Stimulated activated CD8-positive, alpha-beta memory T cell treated with anti-CD3 and anti-CD28 coated beads, Interleukin-7, amount 100 ng/mL, for 48 hours (primary cell): ENCODE measurements at places on chromosomes 5 and 9.

GRCh38 chr5:140111011-140111858 is 2.7 kb upstream of the PURA start:
- DNase-seq: no peak

DNA sequence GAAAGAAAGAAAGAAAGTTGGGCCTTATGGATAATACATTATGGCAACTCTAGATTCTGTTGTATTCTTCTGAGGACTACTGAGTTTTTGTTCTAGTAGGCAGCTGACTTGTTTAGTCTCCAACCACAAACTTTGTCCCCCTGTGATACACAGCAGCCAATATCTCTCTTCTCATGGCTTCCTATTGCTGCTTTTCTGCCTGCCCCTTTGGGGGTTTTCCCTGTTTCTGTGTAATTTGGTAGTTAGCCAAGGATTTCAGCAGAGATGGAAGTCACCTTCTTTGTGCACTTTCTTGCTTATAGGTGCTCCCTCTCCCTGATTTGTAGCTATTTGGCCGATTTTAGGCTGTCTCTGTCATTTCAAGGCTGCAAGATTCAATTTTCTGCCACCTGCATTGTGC is 109.6 kb downstream of the FGF1 start:
- DNase-seq: no peak

DNA sequence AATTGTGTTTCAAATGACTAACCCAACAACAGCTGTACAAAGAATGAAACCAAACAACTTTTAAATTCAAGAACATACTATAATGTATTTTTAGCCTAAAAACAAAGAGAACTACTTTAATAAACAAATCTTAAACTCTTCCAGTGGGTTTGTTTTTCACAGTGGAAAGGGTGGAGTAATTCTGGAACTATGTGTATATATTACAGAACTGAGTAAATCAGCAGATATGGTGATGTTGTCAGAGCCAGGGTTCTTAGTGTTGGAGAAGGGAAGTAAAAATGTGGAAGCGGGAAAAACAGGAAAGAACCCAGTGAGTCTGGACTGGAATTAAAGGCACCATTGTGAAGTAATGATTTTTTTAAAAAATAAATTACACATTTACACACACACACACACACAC is 144.9 kb downstream of the CDK5RAP2 start:
- DNase-seq: no peak

- no peak for DNase-seq
Observed at GRCh38 chr9:127173063-127173462, 50.6 kb upstream of the ANGPTL2 start.

GRCh38 chr5:150609843-150610584 is 30.4 kb upstream of the SYNPO start:
- DNase-seq: no peak

DNA sequence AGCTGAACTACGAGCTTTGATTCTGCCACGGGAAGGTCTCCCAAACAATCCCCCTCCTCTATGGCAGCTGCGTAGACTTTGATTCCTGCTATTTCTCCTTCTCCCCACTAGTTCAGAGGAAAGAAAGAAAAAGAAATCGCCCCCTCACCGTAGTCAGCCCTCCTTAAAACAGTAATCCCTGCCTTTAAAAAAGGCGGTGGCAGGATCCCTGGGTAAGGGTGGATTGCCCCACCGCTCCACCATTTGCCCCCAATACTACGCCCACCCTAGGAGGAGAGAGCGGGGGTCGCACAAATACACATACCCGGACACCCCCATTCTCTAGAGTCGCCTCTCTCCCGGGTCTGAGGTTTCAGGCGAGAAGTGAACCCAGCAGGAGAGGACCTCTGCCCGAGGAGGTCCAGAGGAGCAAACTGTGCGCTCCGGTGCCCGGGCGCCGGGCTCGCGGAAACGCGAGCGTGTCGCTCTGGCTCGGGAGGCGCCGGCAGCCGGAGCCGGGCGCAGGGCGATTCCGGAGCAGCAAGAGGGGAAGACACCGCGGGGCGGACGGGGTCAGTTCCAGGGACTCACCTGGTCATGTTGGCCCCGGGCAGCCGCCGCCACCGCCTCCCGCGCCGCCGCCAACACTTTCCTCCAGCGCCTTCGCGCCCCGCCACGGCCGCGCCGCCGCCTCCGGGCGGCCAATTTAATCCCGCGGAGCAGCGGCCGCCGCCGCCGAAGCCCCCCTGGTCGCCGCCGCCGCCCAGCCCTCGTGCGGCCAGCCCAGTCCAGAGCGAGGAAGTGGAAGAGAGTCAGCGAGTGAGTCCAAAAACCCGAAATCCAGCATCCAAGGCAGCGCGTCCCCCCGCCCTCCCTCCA is 1057.7 kb upstream of the DMAC1 start:
- DNase-seq: no peak

GRCh38 chr5:145752947-145753346 is 82.2 kb downstream of the PRELID2 start:
- DNase-seq: no peak

GRCh38 chr9:83649080-83649479 is 26.1 kb downstream of the IDNK start:
- DNase-seq: peak; percentile 31

DNA sequence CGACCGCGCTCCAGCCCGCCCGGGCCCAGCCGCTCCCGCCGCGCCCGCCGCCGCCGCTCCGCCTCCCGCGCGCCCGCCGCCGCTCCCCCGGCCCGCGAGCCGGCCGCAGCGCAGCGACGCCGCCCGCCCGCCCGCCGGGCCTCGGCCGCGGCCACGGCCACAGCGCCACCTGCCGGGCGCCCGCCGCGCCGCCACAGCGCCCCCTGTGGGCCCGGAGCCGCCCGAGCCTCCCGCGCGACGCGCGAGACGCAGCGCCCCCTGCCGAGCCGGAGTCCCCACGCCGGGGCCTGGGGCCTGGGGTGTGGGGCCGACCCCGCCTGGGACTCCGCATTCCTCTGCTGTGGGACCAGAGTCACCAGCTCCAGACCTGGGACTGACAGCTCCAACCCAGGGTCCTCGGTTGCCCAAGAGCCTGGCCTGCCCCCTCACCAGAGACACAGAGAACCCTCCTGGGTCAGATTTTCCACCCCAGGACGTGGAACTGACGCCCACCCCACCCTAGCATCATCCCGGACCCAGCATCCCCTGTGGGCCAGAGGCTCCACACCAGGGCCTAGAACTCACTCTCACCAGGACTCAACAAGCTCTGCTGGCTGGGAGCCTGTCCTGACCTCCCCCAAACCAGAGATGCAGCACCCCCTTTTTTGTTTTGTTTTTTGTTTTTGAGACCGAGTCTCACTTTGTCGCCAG is at the start of gene RAPGEF1:
Gene RAPGEF1, minus strand, starts transcription at position 118 of the 690 bp plus-strand sequence. CDS start 246 bp downstream, outside the sequence.
- DNase-seq: no peak

GRCh38 chr9:92775466-92775865 is 10.8 kb upstream of the BICD2 start:
- DNase-seq: no peak

DNA sequence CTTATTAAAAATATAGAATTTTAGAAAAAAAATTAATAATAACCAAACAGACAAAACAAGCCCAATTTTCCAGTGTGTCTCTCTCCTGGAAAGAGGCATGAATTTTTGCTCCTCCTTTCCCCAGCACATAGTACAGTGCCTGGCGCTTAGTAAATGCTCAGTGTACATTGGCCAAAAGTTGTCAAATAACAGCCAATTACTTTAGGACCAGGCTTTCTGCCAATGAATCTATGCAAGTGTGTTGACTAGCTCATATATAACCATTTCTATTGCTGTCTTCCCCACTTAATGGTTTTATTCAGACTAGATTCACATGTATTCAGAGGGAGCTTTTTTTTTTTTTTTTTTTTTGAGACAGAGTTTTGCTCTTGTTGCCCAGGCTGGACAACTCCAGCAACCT is 120.1 kb upstream of the CD180 start:
- DNase-seq: no peak

- DNase-seq: no peak
Observed at GRCh38 chr9:26129217-26129616, 451.0 kb upstream of the TUSC1 start.

DNA sequence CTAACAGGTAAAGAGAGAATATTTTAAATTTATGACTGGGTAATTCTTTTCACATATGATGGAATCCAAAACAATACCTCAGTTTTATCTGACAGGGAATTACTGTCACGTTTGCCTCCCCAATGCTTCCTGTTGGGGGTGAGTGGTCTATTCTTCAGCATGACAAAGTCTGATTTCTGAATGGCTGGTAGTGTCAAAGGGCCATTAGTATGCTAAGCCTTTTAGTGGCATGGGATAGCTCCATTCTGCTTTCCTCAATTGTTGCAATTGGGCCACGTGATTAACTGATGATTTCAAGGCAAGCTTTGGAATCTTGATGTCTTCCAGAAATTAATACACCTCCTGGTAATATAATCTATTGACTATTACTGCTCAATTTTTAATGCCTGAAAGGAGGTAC is 14.7 kb upstream of the NDUFS4 start:
- DNase-seq: no peak

GRCh38 chr5:120239086-120239485 is 225.0 kb upstream of the PRR16 start:
- no peak for DNase-seq

GRCh38 chr5:57753446-57753845 is 270.8 kb upstream of the ACTBL2 start:
- no peak for DNase-seq

GRCh38 chr9:29637471-29638237 is 2064.4 kb upstream of the C9orf72 start:
- DNase-seq: no peak

DNA sequence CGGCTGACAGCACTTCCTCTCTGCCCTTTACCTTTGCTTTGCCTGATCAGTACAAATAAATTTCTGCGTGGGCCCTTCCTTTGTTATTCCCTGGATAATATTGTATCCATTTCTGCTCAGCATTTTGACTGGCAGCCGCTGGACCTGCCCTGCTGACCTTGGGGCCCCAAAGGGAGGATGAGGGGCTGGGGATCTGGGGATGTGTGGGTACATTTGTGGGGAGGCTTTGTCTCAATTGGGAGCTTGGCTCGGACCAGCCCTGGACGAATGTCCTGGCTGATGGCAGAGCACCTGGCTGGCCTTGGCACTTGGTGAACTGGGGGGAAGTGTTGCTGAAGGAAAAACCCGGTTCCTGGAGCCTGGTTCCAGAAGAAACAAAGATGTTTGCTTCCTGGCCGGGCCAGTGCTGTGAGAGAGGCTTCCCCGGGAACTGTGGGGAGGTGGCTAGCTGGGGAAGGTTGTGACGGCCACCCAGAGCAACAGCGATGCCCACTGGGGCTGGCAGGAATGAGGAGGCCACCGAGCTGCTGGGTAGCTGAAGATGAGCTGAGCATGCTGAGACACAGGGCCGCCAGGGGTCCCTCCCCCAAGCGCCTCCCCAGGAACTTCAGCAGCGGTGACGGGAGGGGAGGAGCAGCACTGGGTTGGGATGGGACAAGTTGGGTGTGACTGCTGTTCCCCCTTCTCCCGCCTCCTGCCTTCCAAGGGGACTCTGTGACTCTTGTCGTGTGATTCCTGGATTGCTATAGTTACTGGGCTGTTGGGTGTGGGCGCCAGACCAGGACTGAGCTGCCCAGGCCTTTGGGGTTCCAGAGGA is 8.4 kb downstream of the LMX1B start:
- no peak for DNase-seq
